ENCODE measurements at places on chromosomes 7 and 10. TPM values are rescaled to one million over a fixed set of nuclear protein-coding genes. Genes with fewer than 3 reads are reported as not detected.

SPAM1 gene
- total RNA-seq, result not detected

DNA sequence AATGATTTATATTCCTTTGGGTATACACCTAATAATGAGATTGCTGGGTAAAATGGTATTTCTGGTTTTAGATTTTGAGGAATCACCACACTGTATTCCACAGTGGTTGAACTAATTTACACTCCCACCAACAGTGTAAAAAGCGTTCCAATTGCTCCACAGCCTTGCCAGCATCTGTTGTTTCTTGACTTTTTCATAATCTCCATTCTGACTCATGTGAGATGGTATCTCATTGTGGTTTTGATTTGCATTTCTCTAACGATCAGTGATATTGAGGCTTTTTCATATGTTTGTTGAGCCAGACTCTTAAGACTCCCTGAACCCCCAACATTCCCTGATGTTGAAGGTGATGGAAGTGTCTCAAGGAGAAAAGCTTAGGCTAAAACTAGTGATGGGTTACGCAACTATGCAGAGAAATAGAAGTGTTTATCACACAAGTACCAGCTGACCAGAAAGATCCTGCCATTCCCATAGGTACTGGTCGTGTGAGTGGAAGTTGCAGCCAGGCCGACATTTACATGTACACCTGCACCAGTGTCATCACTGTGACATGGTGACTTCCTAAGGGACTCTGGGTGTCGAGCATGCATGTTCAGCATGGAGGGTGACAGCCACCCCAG lies 711.2 kb upstream of the NRP1 start:
- DNase-seq, result no peak

DNA sequence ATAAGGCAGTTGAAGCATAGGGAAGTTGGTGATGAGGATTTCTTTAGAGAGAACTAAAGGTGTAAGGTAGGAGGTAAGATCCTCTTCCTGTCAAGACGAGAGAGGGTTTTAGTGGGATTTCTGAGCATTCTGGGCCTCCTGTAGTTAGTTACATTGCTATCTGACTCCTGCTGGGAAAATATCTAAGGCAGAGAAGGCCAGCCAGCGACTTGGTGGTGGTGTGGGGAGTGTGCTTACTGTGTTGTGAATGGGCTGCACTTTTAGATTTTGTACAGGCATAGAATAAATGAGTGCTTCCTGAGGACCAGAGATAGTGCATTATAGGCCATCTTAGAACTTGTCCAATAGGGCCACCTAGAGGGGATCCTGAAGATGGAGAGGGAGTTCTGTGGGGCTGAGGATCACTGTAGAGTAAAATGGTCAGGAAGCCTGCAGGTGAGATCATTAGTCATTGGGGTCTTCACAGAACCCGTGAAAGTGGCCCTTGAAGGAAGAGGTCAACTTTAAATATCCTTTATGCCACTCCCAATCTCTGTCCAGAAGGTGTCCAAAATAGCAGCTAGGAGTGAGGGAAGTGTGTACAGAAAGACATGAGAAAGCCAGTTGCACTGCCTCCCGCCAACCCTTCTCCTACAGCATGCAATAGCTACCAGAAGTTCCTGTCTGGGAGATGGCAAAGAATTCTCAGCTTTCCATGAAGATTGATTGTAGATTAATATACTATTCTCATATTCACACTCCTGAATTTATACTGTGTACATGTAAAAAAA lies 266.6 kb downstream of the POLR1F start:
- DNase-seq, result no peak

GRCh38 chr10:35341521-35341920 lies 5.2 kb downstream of the CCNY start:
- DNase-seq, result no peak

ATP6V1F gene
- total RNA-seq, result 159 TPM

GRCh38 chr7:70812511-70812910 lies 319.4 kb upstream of the GALNT17 start:
- no peak for DNase-seq

THNSL1 gene
- 8.0 TPM for total RNA-seq

All from activated CD4-positive, alpha-beta T cell treated with anti-CD3 and anti-CD28 coated beads for 36 hours (primary cell).